ENCODE measurements at places on chromosomes 12 and 14.

DNA sequence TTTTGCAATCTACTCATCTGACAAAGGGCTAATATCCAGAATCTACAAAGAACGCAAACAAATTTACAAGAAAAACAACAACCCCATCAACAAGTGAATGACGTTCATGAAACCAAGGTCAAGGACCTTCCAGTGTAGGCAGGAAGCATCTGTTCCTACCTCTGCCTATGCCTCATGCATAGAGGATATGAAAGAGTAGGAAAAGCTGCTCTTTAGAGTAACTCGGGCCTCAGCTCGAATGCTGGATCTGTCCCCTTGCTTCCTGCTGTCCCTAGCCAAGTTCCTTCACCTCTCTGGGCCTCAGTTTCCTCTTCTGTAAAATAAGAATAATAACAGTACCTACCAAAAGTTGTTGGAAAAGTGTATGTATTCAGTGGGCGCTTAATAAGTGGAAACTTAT lies 65.0 kb downstream of the FOXN4 start:
- DNase-seq = no peak

DNA sequence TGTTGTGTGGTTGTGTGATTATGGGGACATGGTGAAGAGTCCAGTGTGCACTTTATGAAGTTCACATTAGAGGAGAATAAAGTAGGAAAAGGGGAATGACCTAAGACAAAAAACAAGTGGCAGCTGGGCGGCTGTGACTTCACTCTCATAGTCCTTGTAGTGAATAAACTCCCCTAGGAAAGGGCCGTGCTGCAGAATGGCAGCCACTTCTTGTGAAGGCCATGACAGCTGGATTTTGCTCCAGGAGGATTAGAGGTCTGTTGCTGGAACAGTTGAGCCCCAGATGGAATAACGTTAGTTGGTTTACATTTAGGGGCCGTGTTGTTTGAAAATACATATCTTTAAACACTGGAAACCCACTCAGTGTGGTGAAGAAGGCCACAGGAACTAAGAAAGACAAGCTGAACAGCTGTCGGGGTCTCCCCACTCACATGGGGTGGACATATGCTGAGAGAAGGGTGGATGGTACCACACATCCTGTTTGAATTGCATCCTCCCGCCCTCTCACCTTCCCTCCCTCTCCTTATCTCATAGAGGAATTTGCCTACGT lies 276.9 kb downstream of the CACNA1C start:
- DNase-seq = no peak

GRCh38 chr12:65845751-65846537 lies 21.7 kb downstream of the HMGA2 start:
- no peak for DNase-seq

DNA sequence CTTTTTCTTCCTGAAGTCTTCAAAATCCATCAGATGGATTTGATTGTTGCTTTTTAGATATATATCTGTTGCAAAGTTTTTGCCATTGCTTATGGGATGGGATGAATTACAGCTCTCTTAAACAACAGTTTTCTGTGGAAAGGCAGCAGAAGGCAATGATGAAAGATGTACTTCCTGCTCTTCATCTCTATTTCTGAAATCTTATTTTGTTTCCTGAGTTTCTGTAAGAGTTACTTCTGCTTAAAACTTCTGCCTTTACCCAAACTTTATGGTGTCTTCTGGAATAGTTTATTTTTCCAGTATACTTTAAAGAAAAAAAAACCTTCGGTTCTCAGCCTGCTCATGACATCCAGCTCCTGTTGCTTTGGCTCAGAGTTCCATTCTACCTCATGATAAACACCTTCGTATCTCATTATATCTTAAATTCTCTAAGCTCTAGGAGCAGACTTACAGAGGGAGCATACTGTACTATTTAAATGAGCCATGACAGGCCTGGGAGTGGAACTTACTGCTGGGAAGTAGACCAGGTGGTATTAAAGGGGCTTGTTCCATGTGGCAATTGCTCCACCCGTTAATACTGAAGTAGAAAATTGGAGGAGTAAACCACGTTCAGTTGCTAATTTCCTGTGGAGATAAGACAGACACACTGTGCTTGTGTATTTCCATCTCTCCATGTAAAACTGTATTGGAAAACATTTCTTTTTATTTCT lies 288.4 kb downstream of the FBXL14 start:
- no peak for DNase-seq

GRCh38 chr12:86666316-86666715 lies 410.1 kb upstream of the MGAT4C start:
- no peak for DNase-seq

DNA sequence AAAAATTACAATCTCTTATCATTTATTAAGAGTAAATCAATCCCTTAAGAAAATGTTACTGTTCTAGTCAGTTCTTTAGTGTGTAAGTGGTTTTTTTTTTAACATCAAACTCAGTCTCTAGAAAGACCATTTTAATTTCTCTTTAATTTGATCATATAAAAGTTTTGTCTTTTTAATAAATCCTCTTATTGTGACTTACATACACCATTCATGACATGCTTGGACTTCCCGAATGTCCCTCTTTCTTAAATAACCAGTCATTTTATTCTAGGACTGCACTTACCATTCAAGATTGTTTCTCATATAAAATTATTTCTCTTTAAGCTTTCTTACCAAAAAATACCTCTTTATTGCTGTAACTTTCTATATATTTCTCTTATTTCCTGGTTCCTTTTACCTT lies 60.8 kb upstream of the EVL start:
- no peak for DNase-seq

DNA sequence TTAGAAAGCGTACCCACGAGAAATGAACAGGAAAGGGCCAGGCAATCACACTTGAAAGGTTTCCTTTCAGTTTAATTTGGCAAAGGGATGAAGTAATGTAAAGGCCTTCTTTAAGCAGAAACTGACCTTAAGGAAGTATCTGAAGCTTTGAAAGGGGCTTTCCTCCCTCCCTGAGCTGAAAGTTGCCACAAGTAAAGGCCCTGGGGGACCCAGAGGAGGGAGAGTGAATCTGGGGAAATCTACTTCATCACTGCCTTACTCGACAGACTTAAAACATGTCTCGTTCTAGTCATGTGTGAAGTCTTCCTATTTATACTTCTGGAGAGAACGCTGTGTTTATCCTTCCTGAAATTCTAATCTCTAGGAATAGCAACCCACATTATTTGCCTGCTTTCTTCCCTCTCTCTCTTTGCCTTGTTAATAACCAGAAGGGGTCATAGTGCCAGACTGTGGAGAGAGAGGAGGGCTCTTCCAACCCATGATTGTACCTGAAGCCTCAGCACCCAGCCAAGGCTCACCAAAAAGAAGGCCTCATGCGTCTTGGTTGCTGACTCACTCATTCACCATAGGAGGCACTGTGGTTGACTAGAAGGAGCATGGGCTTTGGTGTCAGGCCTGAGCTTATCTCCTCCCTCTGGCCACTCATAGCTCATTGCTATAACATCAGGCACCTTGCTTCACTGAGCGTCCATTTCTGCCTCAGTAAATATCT lies 10.2 kb upstream of the GPX2 start:
- no peak for DNase-seq

DNA sequence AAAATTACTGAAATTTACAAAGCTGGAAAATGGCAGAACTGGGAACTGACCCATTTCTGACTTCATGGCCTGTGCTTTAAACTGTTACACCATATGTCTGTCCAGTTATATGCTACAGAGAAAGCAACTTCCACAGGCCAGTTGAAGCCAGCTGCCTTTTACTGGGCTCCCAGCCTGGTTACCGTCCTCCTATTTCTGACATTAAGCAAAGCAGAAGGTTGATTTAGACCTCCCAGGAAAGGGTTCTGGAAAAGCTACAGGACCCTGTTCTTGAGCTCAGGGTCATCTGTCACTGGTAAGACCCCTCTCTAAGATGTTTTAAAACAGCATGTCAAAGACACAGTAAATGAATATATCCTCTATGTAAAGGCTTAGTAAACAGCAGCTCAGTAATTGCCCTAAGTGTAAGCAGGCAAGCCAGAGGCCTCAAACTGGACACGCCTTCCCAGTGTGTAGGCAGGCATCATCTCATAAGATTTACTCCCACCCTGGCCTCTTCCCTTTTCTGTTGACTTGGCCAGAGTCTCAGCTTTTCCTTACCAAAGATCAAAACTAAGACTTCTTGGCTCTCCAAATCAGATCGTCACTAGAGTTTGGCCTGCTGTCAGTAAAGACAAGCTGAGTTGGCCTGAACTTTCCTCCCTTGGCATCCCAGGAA lies 55.4 kb upstream of the RNU6-8 start:
- no peak for DNase-seq

DNA sequence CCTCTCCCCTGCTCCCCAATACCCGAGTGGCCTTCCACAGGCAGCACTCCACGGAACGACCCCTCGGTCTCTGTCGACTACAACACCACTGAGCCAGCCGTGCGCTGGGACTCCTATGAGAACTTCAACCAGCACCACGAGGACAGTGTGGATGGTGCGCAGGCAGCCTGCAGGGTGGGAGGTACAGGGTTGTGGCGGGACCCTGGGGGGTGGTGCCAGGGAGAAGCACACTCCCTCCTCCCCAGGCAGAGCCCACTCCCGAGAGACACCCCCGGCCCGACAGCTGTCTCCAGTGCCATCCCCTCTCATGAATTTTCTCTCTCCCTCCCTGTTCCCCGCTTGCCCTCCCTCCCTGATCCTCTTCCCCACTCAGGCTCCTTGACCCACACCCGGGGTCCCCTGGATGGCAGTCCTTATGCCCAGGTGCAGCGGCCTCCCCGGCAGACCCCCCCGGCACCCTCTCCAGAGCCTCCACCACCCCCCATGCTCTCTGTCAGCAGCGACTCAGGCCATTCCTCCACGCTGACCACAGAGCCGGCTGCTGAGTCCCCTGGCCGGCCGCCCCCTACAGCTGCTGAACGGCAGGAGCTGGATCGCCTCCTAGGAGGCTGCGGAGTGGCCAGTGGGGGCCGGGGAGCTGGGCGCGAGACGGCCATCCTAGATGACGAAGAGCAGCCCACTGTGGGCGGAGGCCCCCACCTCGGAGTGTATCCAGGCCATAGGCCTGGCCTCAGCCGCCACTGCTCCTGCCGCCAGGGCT lies 9.0 kb downstream of the TNS2 start:
- no peak for DNase-seq

GRCh38 chr14:100577321-100577985 lies 9.8 kb downstream of the BEGAIN start:
- no peak for DNase-seq

GRCh38 chr14:23548351-23549318 lies 2.9 kb downstream of the ZFHX2 start:
- no peak for DNase-seq

GRCh38 chr12:31605531-31605930 lies 14.6 kb upstream of the DENND5B start:
- DNase-seq = no peak

DNA sequence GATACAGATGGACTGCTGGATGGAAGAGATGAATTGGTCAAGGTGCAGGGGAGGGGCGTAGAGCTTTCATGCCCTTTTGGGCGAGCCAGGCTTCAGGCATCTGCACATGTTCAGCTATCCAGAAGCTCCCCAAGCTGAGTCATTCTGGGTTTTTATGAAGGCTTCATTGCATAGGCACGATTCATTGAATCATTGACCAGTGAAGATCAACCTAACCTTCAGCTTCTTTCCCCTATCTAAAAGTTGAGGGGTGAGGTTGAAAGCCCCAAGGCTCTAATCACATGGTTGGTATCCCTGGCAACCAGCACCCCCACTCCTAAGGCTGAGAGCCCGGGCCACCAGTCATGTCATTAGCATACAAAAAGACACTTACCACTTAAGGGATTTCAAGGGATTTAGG lies 36.3 kb downstream of the RPS29 start:
- no peak for DNase-seq

DNA sequence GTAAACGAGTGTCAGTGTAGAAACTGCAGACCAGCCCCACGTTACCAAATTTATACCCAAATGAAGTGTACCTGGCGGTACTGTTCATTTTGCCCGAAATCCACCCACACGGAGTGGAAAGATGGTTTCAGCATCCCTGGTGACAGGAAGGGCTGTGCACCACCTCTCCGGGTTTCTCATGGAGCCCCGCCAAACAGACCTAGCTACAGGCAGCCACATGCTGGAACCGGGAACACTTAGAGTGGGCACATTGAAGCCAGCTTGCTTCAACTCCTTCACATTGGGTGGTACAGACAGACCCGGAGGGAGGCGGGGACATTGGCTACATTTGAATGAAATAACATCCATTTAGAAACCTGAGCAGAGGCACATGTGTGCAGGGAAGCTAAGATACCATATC lies 84.4 kb downstream of the PPP2R5C start:
- no peak for DNase-seq

DNA sequence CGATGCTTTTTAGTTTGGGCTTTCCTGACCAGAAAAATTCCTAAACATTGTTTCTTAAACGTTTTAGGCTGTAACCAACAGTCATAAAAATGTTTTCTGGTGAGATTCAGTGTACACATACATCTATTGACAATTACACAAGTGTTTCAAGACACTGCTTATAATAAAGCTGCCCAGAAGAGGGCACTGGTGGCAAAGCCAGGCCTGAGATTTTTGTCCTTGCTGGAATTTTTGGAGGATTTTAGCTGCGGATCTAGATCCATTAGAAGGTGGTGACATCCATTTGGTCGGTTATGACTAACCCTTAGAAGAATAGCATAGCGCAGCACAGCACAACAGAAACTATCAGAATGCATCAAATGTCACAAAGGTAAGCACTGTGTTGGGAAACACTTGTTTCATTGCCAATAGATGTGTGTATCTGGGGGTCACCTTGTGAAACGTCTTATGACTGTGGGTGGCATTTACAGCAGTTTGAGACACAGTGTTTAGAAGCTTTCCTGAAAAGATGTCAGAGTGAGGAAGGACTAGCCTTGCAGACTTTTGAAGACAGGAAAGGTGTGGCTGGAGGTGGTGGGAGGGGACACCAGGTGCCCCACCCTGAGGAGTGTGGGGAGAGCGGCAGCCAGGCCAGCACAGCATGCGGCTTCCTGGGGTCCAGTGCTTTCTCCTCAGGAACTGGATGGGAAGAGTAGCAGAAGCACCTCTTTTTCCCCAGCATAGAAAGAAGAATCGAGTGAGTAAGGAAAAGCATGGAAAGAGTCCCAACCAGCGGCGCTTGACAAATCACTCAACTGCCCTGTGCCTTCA lies 54.7 kb upstream of the FKBP4 start:
- no peak for DNase-seq

DNA sequence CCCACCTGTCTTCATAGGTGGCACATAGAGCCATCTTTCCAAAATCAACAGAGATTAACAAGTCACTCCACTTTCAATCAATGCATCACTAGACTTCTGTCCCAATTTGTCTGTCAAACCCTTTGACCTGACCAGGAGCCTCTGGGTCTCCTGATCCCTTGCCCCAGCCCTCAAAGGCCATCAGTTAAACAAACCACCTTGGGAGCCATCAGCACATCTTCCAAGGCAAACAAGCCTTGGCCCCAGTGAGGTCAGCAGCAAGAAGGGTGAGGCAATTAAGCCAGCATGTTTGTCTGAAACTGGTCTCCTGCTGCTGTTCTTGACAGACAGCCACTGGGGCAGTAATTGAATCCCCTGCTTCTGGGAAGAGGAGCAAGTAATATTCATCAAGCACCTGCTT lies 742.8 kb upstream of the TBX3 start:
- DNase-seq = no peak

Measured in stimulated activated CD4-positive, alpha-beta T cell treated with anti-CD3 and anti-CD28 coated beads, Interleukin-4, amount 100 ng/mL, for 1 hour (primary cell).